ENCODE measurements at places on chromosomes 16 and 17.
A peak's percentile ranks its signal among the peaks of the same experiment; 100 is the strongest.

- DNase-seq, result no peak
Observed at GRCh38 chr16:61791464-61791863, 244.8 kb downstream of the CDH8 start.

DNA sequence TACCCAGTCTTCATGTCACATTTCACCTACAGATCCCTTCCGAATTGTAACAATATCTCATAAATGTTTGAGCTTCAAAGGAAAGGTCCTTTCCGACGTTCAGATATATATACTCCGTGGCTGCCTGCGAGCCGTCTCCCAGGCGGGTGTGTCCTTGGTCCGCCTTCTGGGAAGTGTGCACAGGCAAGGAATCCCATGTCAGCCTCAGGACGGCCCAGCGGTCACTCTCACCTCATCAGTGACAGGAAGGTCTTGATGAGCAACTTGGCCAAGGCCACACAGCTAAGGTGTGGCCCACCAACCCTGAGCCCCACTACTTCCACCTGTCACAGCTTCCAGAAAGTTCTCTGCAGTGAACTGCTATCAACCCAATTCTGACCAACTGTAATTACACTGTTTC is 4.3 kb downstream of the LMF1 start:
- no peak for DNase-seq

DNA sequence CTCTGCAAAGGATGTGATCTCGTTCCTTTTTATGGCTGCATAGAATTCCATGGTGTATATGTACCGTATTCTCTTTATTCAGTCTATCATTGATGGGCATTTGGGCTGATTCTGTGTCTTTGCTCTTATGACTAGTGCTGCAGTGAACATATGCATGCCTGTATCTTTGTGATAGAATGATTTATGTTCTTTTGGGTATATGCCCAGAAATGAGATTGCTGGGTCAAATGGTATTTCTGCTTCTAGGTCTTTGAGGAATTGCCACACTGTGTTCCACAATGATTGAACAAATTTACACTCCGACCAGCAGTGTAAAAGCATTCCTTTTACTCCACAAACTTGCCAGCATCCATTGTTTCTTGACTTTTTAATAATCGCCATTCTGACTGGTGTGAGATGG is 60.2 kb upstream of the ADORA2B start:
- DNase-seq, result no peak

- DNase-seq, result no peak
Observed at GRCh38 chr17:80212962-80213642, 7.0 kb downstream of the SGSH start.

GRCh38 chr16:84735849-84736586 is 36.2 kb downstream of the USP10 start:
- peak; percentile 62 for DNase-seq

DNA sequence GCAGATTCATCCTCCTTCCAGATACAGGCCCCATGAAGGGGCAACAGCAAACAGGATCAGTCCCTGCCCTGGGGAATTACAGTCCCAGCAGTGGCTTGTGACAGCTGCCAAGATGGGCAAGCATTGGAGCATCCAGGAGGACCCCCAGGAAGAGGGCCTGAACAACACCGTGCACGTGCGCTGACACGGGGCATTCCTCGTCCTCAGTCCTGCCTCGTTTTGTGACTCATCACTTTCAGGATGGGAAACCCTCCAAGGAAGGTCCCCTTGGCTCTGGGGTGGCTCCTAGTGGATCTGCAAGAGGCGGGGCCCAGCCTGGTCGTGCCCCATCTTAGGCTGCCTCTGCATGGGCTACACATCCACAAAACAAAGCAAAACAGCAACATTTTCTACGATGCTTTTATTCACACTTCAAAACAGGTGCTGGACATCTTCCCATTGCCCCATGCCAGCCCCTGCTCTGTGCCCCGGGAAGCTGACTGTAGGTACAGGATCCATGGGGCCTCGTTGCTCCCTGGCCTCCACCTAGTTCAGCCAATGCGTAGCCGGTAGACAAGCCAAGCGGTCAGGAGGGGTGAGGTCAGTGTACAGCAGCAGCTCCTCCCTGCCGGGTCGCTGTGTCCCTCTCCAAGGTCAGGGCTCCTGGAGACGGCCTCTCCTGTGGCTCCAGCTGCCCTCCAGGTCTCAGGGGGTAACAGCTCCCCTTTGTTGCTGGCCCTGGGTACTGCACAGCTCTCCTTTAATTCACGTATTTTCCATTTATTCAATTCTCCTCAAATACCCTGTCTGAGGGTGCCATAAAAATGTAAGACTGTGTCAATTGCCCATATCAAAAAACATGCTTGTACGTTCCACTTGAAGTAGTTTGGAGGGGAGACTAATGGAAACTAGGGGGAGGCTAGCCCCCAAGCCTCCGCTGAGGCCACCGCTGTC is 32.2 kb downstream of the ACTG1 start:
- DNase-seq, result no peak

DNA sequence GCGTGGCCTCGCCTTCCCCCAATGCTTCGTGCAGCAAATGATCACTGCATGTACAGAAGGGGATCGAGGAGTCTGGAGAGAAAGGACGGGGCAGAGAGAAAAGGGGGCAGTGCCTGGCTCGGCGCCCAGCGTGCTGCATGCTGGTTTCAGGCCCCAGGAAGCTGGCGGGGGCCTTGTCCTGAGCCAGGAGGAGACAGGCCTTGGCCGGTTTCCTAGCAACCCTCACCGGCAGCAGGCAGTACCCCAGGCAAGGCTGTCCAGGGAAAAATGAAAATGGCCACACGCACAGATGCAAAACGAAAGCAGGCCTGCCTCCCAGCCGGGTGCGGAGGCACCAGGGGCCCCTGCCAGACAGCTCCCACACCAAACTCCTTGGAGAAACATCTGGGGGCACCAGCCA is 126.3 kb downstream of the ZFHX3 start:
- DNase-seq, result no peak

DNA sequence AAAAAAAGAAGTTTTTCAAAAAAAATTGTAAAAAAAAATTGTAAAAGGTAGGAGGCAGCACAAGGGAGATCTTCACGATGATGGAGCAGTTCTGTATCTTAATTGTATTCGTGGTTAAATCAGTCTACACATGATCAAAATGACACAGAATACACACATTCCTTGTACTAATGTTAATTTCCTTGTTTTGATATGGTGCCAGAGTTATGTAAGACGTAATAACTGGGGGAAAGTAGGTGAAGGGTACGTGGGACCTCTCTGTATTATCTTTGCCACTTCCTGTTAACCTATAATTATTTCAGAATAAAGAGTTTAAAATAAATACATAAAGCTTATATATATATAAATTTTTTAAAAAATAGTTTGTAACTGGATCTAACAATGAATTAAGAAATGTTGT is 36.8 kb downstream of the HELZ start:
- no peak for DNase-seq

- no peak for DNase-seq
Observed at GRCh38 chr17:51842763-51843162, 315.8 kb downstream of the CA10 start.

DNA sequence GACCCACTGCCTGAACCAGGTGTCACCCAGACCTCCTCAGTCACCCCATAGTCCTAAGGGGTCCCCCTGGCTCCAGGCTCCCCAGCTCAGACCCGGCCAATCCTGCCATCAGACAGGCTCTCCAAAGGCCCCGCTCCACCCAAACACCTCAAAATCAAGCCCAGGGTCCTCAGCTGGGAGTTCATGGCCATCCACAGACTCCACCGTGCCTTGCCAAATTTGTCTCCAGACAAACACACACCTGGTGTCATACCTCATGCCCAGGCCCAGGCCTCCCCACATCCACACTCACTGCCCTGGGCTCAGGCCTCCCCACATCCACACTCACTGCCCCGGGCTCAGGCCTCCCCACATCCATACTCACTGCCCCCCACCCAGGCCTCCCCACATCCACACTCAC is 12.5 kb downstream of the RPH3AL start:
- DNase-seq, result no peak

DNA sequence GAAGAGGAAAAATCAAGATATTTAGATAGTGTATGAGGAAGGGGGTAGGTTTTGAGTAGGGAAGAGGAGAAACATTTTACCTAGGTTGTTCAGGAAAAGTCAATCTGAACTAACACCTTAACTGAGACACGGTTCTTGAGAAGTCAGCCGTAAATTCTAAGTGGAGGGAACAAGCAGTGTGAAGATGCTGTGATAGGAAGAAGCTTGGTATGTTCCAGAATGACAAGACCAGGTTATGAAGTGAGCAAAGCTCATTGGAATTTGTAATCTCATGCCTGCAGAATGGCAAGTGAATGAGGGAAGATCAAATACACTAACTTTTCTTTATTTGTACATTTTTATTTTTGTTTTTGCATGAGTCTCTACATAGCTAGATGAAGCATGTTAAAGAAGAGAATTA is 307.6 kb downstream of the ZFHX3 start:
- DNase-seq, result no peak

DNA sequence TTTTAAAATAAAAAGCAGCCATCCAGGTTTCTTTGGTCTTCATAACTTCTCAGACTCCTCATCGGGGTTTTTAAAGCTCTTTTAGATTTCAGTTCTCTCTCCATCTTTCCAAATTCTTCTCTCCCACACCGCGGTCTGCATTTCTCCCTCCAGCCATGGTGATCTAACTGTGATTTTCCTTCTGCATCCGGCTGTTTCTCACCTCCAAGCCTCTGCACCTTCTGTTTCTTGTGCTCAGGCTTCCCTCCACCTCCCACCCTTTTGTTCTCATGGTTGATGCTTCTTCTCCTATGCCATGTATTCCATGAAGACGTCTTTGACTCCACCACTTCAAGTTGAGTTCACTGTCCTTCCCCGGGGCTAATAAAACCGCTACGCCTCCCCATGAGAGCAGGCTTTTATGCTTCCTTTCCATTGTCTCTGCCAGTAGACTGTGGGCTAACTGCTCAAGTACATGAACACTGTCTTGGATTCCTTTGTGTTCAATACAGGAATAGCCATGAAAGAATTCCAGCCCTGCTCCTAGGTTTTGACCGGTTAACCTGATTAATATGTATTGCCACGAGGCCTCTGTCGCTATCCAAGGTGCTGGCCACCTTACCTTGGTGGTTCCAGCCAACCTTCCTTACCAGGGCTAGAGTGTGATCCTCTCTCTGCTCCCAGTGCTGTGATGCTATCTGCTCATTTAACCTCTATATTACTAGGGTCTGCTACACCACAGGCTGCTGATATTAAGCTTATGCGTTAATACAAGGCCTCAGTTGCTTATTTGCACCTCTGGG is 625.1 kb downstream of the HS3ST4 start:
- no peak for DNase-seq

GRCh38 chr16:46688101-46688653 is 801 bp downstream of the VPS35 start:
- peak; percentile 75 for DNase-seq

DNA sequence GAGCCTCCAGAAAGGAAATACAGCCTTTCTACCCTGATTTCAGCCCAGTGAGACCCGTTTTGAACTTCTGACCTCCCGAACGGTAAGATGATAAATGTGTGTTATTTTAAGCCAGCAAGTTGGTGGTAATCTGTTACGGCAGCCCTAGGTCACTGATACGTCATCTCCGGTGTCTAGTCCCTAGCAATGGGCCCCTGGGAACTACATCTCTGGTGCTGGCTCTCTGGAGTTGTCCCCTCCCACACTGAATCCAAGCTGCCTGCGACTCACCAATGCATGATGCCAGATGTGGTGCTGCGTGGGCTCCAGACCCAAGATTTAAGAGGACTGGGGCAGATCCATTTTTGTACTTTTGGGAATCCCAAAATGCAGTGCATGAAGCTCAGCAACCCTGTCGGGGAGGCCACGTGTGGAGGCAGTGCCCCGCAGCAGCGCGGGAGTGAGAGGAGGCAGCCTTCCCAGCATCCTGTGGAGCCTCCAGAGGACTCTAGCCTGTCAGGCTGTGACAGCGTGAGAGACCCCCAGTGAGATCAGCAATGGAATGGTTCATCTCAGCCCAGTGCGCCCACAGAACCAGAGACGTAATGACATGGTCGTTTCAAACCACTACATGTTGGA is 43.6 kb upstream of the USP7 start:
- no peak for DNase-seq

GRCh38 chr17:8939496-8940334 is 25.8 kb downstream of the PIK3R5 start:
- peak; percentile 70 for DNase-seq

DNA sequence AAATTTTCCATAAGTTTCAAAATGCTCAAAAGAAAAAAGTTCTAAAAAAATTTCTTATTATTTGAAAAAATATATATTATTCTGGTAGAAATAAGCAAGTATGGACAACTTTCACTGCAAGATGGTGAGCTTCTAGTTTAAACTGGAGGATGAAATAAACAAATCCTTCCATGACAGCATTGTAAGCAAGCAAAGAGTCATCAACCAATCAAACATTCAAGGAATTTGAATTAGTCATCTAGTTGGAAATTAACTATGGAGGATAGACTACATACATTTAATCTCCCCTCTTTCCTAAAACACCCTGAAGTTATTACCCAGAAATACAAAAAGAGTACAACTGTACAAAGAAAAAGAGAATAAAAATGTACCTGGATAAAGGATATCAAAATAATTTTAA is 51.0 kb upstream of the IRX5 start:
- no peak for DNase-seq

- no peak for DNase-seq
Observed at GRCh38 chr17:17386094-17386800, 83.1 kb downstream of the NT5M start.

DNA sequence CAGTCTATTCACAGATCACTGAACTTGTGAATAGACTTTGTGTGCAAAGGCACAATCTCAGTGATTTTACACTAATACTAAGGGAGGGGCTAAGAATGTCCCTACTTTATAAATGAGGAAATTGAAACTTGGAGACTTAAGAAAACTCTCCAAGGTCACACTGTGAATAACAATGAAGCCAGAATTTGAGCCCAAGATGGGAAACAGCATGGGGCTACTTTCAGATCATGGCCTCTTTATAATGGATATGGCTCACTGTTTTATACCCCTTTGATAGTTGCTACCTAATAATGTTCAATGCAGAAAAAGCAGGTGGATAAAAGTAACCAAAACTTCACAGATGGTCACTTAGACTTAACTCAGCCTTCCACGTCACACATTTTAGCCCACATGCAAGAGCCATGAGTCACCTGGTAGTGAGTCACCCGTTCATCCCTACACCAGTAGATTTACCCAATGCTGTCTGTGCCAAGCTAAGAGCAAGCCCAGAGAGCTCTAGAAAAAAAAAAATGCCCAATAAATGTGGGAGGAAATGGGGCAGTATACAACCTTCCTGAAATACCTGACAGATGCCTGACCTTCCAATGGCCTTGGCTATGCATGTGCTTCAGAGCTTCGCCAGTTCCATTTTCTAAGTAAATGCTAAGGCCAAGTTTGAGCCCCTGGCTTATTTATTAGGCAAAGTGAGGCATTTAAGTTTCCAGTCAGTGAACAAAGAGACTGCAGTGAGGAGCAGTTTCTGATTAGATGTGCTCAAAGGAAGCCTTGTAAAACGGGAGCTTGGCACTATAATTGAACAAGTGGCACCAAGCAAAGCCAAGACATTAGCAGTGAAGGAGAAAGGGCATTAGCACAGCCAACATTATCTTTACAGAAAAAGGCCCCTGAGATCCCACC is 219.7 kb downstream of the TMEM114 start:
- DNase-seq, result no peak

GRCh38 chr16:888901-889570 is 81.7 kb downstream of the LMF1 start:
- no peak for DNase-seq

- peak; percentile 42 for DNase-seq
Observed at GRCh38 chr16:85245307-85246172, 133.3 kb upstream of the CIBAR2 start.

Measured in CD4-positive, alpha-beta T cell treated with Interleukin-2 at 100 ng/mL for 4 hours (primary cell).